CD8-positive, alpha-beta memory T cell (primary cell): ENCODE measurements at places on chromosomes 3 and 15. TPM values are rescaled to one million over a fixed set of nuclear protein-coding genes. Genes with fewer than 3 reads are reported as not detected.
A peak's percentile ranks its signal among the peaks of the same experiment; 100 is the strongest.

Gene FAM174B
- total RNA-seq, result 3.9 TPM

DNA sequence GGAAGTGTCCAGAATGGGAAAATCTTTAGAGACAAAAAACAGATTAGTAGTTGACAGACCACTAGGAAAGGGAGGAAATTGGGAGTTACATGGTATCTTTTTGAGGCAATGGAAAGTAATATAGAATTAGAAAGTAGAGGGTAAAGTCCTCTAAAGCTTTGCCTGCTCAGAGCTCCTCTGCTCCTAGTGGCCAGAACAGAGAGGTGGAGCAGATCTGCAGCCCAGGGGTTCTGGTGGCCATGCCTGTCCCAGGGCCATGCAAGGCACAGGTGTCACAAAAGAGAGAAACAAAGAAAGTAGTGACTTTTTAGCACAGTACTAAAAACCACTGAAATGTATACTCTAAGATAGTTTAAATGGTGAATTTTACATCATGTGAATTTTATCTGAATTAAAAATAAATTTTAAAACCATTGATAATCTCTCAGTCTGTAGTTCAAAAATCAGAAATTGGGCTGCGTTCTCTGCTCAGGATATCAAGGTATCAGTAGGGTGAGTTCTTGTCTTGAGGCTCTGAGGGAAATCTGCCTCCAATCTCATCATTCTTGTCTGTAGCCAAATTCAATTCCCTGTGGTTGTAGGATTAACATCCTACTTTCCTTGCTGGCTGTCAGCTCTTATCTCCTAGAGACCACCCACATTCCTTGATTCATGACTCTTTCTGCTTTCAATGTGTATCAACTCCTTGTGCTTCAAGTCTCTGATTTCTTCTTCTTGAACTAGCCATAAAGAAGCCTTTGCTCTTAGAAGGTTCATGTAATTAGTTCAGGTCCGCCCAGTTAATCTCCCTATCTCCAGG lies 23.6 kb downstream of the PYGO1 start:
- H3K27ac ChIP-seq, result no peak overlapping the region
- H3K36me3 ChIP-seq, result no peaks in the 10 kb centered on the region
- H3K27me3 ChIP-seq, result no peaks in the 10 kb centered on the region
- no peaks in the 10 kb centered on the region for H3K4me1 ChIP-seq

Gene LMLN
- total RNA-seq, result 7.4 TPM

DNA sequence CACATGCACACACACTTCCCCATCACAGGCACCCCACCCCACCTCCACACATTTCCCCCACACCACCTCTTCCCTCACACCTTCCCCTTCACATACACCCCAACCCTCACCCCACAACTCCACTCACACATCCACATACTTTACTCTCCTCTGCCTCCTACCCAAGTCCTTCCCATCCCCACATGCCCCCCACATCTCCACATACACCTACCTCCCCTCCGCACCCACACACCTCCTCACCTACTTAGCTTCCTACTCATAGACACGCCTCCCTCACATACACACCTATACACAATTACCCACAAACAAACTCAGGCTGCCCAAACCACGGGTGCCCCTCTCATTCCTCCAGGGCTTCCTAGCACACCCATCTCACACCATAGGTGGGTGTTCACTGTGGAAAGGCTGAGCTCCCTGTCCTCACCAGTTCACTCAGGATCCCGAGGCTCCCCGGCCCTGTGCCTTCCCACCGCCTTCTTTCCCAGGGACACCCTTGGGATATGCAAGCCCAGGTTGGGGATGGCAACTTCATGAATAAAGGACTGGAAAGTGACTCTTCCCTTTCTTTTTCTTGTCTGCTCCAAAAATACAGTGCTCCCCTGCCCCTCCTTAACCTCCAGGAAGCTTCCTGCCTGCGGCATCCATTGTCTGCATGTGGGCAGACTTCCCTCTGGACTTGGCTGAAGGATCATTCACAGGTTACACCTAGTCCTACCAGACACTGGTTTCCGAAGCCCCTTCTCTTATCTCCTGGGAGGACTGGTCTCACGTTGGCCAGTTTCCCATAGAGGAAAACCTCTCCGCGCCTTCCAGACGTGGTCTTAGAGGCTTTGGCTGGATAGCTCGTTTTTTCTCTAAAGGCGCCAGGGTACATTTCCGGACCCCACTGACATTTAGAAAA lies 61.5 kb downstream of the SLCO2A1 start:
- H3K27me3 ChIP-seq, result no peaks in the 10 kb centered on the region
- H3K36me3 ChIP-seq, result no peaks in the 10 kb centered on the region
- no peak for DNase-seq
- no peak overlapping the region for H3K4me3 ChIP-seq

- no peak overlapping the region for H3K27ac ChIP-seq
- no peaks in the 10 kb centered on the region for H3K36me3 ChIP-seq
- H3K27me3 ChIP-seq, result no peaks in the 10 kb centered on the region
- H3K4me1 ChIP-seq, result no peaks in the 10 kb centered on the region
- DNase-seq, result no peak
These were observed 9.1 kb upstream of the TP63 start for GRCh38 chr3:189621948-189622603.

DNA sequence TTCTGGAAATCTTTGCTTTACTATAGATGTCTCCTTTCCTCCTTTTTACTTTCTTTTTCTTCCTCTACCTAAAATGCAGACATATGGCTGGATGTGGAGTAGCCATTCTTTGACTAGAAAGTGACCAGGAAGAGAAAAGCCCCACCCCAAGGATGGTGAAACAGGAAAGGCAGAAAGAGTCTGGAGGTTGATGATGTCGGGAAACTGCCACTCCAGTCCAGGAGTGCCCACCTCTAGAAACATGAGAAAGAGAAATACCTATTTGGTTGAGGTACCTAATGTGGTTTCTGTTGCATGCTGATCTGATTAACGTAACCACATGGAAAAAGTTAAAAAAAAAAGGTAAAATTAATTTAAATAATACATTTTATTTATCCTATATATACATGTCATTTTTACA lies 55.2 kb upstream of the SSR3 start:
- no peak overlapping the region for H3K27ac ChIP-seq
- no peak overlapping the region for H3K4me3 ChIP-seq
- H3K36me3 ChIP-seq, result no peaks in the 10 kb centered on the region

GRCh38 chr3:157239082-157239704 lies 79.2 kb upstream of the CCNL1 start:
- H3K4me3 ChIP-seq, result no peak overlapping the region
- DNase-seq, result peak; percentile 59
- H3K4me1 ChIP-seq, result no peaks in the 10 kb centered on the region
- H3K27ac ChIP-seq, result no peak overlapping the region
- no peaks in the 10 kb centered on the region for H3K36me3 ChIP-seq

DNA sequence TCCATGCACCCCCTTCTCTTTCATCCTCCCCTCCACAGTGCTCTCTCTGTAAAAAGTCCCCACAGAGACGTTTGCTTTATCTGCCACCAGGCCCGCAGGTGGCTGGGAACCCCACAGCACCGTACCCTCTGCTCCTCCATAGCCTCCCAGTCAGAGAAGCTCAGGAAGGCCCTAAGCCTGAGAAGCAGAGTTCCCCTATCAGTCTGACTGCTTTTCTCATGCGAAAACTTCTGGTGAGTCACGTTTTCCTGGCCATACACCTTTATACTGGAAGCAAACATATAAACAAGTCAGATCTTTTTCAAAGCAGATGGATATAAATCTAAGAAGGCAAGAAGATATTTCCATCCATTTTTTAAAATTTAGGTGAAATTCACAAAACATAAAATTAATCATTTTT lies 51.5 kb upstream of the MEF2A start:
- no peaks in the 10 kb centered on the region for H3K27me3 ChIP-seq
- no peaks in the 10 kb centered on the region for H3K4me1 ChIP-seq
- H3K36me3 ChIP-seq, result no peaks in the 10 kb centered on the region
- no peak overlapping the region for H3K4me3 ChIP-seq
- no peak overlapping the region for H3K27ac ChIP-seq
- DNase-seq, result no peak

Gene IMPG2
- 0.20 TPM for total RNA-seq

Gene RPL15
- 2,200 TPM for total RNA-seq

DNA sequence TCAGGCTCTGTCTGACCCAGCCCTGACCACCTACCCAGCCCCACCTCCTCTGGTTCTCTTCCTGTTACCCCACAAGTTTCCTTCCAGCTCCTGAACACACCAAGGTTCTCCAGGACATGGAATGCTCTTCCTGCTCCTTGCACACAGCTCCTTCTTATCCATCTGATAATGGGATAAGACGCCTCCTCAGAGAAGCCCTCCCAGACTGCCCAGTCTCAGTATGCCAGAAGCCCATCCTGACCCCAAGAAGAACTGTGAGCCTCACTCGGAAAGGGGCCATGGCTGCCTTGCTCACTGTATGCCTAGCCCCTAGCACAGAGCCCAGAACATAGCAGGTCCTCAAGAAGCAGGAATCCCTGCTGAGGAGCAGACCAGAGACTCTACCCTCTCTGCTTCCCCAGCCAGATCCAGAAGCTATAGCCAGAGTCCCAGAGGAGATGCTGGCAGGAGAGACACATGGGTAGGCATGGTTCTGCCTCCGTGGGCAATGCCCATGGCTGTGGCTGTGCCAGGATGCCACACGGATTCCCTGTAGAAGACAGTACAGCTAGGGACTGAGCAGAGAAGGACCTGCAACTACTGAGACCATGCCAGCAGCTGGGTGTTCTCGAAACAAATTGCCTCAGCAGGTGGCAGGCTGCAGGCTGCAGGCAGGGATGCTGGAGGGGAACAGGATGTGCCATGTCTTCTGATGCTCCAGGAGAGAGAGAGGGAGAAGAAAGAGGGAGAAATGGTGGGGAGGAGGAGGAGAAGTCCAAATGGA lies 74.0 kb upstream of the LINGO1 start:
- H3K4me3 ChIP-seq, result no peak overlapping the region
- no peaks in the 10 kb centered on the region for H3K36me3 ChIP-seq
- H3K27ac ChIP-seq, result no peak overlapping the region
- no peak for DNase-seq
- no peaks in the 10 kb centered on the region for H3K4me1 ChIP-seq

Gene DZIP1L
- 0.20 TPM for total RNA-seq

- no peaks in the 10 kb centered on the region for H3K27me3 ChIP-seq
- H3K4me1 ChIP-seq, result peaks cover 11% of the 10 kb centered on the region
- H3K4me3 ChIP-seq, result no peak overlapping the region
- no peak overlapping the region for H3K27ac ChIP-seq
- H3K36me3 ChIP-seq, result peaks cover 5% of the 10 kb centered on the region
These were observed 63.1 kb downstream of the PRKAR2A start for GRCh38 chr3:48784426-48785120.

DNA sequence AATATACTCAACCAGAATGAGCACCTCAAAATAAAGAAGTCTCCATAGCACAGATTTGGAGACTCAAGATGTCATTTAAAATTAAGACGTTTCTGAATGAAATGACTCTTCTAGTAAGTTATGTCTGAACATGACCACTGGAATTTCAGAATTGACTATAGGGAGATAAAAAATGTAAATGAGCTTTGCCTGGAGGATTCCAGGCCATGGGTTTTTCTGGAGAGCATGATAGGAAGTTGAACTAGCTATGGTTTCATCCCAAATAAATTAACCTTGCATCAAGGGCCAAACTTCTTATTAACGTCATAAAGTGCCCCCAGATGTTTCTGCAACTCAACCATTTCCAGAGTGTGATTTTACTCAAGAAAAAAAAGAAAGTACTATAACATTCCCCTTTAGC lies 222.6 kb upstream of the NR2F2 start:
- no peaks in the 10 kb centered on the region for H3K27me3 ChIP-seq
- no peak overlapping the region for H3K4me3 ChIP-seq
- DNase-seq, result no peak
- H3K27ac ChIP-seq, result no peak overlapping the region
- H3K4me1 ChIP-seq, result no peaks in the 10 kb centered on the region

Gene ITGA11
- not detected for total RNA-seq

Gene FOXL2NB
- total RNA-seq, result not detected

GRCh38 chr15:33014586-33014985 lies 179.9 kb downstream of the FMN1 start:
- H3K27me3 ChIP-seq, result no peaks in the 10 kb centered on the region
- H3K36me3 ChIP-seq, result no peaks in the 10 kb centered on the region
- H3K27ac ChIP-seq, result no peak overlapping the region
- no peaks in the 10 kb centered on the region for H3K4me1 ChIP-seq

DNA sequence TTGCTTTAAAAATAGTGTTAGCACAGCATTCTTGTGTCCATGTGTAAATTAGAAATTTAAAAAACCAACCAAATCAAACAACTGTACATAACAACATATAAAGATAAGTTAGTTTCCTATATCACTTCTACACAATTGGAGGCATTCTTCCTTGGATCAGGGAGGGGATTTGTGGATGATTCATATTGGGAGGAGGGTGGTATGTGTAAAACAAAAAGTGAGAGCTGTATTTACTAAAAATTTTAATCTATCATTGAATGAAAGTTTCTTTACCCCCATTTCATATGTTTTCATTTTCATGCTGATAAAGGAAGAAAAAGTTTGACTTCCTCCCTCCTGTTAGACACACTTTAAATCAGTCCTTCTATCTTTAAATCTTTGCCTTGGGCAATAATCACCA lies 325.0 kb downstream of the SATB1 start:
- DNase-seq, result no peak
- no peaks in the 10 kb centered on the region for H3K27me3 ChIP-seq
- H3K36me3 ChIP-seq, result no peaks in the 10 kb centered on the region
- H3K4me3 ChIP-seq, result no peak overlapping the region
- H3K4me1 ChIP-seq, result no peaks in the 10 kb centered on the region

Gene CLDN1
- 0.09 TPM for total RNA-seq

- no peak overlapping the region for H3K4me3 ChIP-seq
- no peak for DNase-seq
- no peaks in the 10 kb centered on the region for H3K4me1 ChIP-seq
These were observed 342.0 kb upstream of the CTDSPL start for GRCh38 chr3:37519661-37520060.

DNA sequence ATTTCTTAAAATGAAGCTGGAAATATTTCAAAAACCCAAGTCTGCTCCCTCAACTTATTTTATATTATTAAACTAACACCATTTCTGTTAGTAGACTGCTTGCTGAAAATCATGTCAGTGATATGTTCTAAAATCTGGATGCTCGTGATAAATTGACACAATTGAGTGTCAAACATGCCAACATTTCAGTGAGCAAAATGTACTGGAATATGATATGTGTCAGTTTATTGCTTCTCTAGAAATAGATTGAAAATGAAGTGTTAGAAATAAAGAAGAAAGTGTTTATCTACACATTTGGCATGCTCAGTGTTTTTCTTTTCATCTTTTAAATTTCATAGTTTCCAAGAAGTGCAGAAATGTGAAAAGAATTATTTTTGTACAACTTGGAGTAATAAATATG lies 624.6 kb downstream of the SI start:
- H3K4me1 ChIP-seq, result no peaks in the 10 kb centered on the region
- H3K4me3 ChIP-seq, result no peak overlapping the region
- DNase-seq, result no peak
- no peak overlapping the region for H3K27ac ChIP-seq

- H3K27ac ChIP-seq, result no peak overlapping the region
- DNase-seq, result no peak
- no peaks in the 10 kb centered on the region for H3K4me1 ChIP-seq
- no peak overlapping the region for H3K4me3 ChIP-seq
These were observed 112.6 kb upstream of the KBTBD8 start for GRCh38 chr3:66885326-66886000.

GRCh38 chr3:133745108-133745507 lies 1.1 kb upstream of the TF start:
- H3K27ac ChIP-seq, result no peak overlapping the region
- H3K27me3 ChIP-seq, result peaks cover 5% of the 10 kb centered on the region
- no peaks in the 10 kb centered on the region for H3K4me1 ChIP-seq
- DNase-seq, result no peak
- no peaks in the 10 kb centered on the region for H3K36me3 ChIP-seq

Gene GP5
- total RNA-seq, result 0.42 TPM

- H3K36me3 ChIP-seq, result peaks cover 19% of the 10 kb centered on the region
- H3K27ac ChIP-seq, result no peak overlapping the region
- H3K4me3 ChIP-seq, result no peak overlapping the region
- DNase-seq, result no peak
- peaks cover 91% of the 10 kb centered on the region for H3K4me1 ChIP-seq
- H3K27me3 ChIP-seq, result no peaks in the 10 kb centered on the region
These were observed 7.3 kb upstream of the ISG20 start for GRCh38 chr15:88631464-88632028.
